Stimulated activated CD4-positive, alpha-beta T cell treated with anti-CD3 and anti-CD28 coated beads, Interleukin-15, amount 100 ng/mL, for 1 hour (primary cell): ENCODE measurements at places on chromosomes 2 and 18.

- DNase-seq: no peak
Measured at GRCh38 chr18:3554091-3554601, 104.2 kb downstream of the TGIF1 start.

- DNase-seq: no peak
Measured at GRCh38 chr2:173028141-173028540, 47.5 kb upstream of the MAP3K20 start.

DNA sequence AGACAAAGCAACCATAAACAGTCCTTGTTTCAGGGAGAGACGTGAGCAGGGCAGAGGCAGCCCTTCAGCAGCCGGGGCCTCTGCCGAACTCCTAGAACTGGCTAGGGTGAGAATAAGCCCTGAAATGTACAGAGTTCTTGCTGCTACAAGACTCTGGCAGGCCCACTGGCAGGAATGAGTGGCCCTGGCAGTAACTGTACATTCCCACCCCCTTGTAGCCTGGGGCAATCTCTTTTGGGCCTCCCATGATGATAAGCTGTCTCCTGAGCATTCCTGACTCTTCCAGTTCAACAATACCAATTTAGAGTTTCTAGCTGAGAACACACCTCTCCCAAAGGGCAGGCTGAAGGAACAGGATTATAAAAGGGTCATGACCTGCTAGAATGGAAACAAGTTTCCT, 54.3 kb downstream of the HAUS1 start:
- no peak for DNase-seq

GRCh38 chr2:61065714-61066709, at the start of gene SANBR:
Gene SANBR, plus strand, starts transcription at chr2:61065871. Its CDS starts 4,480 bp downstream, at chr2:61070351.
- DNase-seq: peak; percentile 78

GRCh38 chr2:200042102-200042735, 86.8 kb downstream of the MAIP1 start:
- no peak for DNase-seq
